Immature natural killer cell (primary cell): ENCODE measurements at places on chromosomes 16 and 17. TPM values are rescaled to one million over a fixed set of nuclear protein-coding genes. Genes with fewer than 3 reads are reported as not detected.

SLC47A2 gene
- polyA plus RNA-seq: not detected

YBX2 gene
- not detected for polyA plus RNA-seq

KCNAB3 gene
- 0.26 TPM for polyA plus RNA-seq

TSNAXIP1 gene
- not detected for polyA plus RNA-seq

CTF1 gene
- polyA plus RNA-seq: not detected
